ENCODE measurements at places on chromosomes 11 and 22.

DNA sequence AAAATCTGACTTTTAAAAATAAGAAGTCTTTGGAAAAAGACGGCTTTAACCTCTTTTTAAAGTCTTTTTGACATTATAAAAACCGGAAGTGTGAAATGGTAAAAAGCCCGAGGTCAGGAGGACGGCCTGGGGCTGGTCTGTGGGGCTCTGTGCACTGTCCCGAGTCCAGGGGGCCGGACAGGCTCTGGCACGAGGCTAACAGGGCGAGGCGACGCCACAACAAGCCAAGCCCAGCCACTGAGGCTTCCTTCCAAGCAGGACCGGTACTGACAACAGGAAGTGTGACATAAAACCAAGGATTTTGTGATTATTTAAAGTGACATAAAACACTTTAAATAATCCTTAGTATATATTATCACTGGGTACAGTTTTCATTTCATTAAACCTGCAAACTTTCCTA is 39.2 kb downstream of the BRD1 start:
- no peak for DNase-seq

GRCh38 chr11:3189196-3189843 is 24.2 kb upstream of the OSBPL5 start:
- no peak for DNase-seq

DNA sequence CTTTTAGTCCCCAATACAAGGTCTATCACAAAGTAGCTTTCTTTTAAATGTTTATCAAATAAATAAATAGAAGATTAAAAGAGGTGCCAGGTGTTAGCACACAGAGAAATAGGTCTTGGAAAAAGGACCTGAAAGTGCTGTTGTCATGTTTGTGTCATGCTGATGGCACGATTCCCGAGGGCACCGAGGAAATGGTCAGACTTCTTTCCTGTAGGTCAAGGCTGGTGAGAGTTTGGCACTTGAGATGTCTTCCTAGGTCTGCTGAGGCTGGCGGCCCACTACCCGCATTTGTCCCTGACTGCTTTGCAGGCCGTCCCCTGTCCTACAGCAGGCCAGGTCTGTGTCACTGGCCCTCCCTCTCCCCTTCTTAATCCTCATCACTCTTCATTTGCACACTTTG is 112.1 kb downstream of the ATXN10 start:
- DNase-seq, result no peak

DNA sequence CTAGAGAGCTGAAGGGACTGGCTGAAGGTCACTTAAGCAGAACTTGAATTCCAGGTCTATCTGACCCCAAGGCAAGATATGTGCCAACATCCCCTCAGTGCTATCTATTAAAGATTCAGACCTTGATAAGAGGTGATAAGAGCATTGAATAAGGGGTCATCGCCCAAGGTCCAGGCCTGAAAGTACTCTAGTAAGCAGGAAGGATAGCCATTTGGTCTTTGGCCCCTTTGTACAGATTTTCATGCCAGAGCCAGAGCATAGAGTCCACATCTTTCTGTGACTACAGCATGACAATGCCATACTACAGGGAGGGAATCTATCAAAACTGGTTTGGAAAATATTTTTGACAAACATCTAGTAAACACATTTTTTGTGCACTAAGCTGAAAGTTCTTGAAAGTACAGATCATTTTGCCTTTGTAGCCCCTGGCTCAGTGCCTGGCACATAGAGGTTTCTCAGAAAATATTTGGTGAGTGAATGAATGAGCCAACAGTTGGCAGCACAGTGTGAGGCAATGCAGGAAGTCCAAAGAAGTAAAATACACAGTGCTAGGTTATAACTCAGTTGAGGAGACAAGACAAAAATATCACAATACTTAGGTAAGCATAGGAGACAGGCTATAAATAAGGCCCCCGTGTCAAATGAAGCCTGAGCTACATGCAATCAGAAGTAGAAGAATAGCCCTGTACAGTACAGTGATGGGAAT is 15.1 kb upstream of the RRAS2 start:
- DNase-seq, result no peak

DNA sequence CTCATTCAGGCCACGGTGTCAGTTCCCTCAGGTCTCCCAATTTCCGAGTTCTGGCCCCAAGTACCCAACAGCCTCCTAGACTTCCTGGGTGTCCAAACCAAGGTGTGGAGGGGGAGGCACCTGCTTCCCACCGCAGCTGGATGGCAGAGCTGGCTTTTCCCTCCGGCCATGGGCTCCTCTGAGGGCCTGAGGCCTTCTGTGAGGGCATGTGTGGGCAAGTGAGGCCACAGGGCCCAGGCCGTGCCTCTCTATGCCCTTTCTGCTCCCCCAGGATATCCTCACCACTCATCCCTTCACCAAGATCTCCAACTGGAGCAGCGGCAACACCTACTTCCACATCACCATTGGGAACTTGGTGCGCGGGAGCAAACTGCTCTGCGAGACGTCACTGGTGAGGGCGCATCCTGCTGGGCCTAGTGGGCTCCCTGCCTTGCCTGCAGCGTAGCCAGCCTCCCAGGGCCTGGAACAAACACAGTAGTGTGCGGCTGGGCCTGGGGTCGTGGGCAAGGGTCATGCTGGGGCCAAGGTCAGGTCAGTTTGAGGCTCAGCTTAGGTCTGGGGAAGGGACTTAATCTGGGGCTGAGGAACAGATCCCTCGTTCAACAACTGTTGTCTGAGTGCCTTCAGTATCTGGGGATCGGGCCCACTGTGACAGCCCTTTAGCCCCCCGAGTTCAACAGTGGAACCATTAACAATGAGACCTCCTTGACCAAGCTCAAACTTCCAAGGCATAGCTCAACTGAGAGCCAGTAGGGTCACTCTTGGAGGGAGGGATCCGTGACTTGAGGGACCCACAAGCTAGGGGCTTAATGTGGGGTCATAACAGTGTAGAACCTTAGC is 85.8 kb downstream of the MYO7A start:
- DNase-seq, result no peak

DNA sequence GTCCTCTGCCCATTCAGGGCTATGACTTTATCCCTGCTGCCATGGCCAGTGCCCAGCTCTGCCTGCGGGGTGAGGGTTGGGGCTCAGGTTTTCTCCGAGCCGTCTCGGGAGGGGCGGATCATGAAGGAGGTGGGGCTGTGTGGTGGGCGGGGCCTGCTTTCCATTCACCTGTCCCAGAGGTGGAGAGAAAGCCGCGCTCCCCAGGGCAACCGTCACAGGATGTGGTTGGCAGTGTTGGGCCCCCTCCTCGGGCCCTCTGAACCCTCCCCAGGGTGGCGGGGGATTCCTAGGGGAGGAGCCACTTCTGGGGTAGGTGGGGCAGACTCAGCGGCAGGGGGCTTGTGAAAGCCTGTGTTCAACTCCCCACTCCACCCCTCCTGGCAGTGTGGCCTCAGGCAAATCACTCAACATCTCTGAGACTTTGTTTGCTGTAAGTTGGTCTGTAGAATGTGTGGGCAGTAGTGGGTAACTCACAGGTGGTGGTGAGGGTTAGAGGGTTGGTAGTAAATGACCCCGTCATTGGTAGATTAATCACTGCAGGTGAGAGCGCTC is 50.3 kb downstream of the CD6 start:
- peak; percentile 96 for DNase-seq

- no peak for DNase-seq
These were observed 61.3 kb downstream of the RTL6 start for GRCh38 chr22:44436736-44437135.

DNA sequence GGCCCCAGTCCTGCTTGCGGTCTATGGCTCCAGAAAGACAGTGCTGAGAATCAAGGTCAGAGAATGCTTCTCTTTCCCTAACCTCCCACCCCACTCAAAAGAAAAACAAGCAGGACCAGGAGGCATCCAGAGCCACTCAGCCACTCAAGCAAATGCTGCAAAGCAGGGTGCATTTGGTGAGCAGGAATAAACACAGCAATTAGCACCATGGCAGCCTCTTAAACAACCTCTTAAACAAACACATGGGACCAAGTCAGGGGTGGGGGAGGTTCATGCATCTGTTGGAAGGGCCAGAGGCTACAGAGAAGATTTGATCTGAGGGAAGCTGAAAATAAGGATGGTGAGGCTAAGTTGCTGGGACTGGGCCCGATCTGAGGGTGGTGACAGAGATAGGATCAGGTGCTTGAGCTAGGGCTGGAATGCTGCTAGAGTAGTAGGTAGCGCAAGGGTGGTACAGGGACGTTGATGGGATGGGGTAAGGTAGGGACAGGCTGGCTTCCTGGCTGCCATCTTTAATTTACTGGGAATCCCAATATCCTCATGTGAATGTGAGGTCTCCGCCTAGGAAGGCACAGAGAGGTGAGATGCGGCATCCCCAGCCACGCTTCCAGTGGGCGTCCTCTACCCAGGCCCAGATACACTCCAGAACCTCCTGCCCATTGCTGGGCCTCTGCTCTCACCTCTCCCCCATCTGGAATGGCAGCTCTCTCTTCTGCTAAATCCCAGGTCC is 26.6 kb upstream of the LMO1 start:
- no peak for DNase-seq

DNA sequence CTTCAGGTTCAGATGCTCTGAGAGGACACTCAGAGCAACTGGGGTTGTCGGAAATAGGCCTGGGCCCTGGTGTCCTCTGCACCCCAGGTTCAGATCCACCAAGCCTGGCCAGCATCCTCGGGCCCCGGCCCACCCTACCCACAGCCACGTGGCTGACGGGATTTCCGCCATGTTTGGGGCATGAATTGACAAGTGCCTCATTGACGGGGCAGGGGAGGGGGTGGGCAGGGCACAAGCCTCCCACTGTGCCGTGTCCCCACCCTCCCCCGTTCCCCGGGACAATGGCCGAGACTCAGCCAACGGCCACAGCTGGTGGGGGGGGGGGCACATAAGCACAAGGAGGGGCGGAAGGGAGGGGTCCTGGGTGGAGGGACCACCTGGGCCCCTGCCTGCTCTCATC is 8.5 kb downstream of the MYRF start:
- DNase-seq, result no peak

DNA sequence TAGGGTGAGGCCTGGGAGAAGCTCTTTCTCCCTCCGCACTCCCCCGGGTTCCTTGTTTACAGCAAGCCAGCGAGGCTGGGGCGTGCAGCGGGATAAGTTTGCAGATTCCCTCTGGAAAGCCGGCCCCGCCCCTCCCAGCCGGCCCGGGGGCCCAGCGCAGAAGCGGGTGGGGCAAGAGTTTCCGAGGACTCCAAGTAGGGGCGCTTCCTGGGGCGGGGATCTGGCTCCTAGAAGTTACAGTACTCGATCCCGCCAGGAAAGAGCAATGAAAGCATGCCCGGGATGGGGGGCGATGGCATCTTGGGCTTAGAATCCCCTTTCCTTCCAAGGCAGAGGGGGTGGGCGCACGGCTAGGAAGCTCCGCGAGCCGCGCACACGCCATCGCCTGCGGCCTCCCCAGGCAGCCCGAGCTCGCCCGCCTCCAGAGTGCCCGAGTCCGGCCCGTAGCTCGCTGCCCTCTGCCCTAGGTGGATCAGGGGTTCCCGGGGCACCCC is 385 bp downstream of the TST start:
- DNase-seq, result no peak

- no peak for DNase-seq
These were observed at the start of gene GAL for GRCh38 chr11:68684385-68685356. TSS of gene GAL (plus strand) at chr11:68684544. CDS start at chr11:68684924, 380 bp downstream.

DNA sequence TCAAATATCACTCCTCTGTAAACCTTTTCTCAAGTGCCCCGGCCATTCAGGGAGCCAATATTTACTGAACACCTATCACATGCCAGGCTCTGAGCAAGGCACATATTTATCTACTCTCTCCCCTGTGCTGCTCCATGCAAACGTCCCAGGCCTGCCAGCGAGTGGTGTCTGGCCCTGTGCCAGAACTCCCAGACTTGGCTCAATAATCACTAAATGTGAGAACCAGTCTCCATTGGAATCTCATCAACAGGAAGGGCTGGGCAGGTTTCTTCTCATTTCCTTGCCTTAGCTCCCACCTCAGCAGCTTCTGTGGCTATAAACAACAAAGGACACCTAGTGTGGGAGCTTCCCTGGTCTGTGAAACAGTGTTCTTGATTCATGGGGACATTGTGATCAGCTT is 21.7 kb downstream of the RASSF10 start:
- no peak for DNase-seq

DNA sequence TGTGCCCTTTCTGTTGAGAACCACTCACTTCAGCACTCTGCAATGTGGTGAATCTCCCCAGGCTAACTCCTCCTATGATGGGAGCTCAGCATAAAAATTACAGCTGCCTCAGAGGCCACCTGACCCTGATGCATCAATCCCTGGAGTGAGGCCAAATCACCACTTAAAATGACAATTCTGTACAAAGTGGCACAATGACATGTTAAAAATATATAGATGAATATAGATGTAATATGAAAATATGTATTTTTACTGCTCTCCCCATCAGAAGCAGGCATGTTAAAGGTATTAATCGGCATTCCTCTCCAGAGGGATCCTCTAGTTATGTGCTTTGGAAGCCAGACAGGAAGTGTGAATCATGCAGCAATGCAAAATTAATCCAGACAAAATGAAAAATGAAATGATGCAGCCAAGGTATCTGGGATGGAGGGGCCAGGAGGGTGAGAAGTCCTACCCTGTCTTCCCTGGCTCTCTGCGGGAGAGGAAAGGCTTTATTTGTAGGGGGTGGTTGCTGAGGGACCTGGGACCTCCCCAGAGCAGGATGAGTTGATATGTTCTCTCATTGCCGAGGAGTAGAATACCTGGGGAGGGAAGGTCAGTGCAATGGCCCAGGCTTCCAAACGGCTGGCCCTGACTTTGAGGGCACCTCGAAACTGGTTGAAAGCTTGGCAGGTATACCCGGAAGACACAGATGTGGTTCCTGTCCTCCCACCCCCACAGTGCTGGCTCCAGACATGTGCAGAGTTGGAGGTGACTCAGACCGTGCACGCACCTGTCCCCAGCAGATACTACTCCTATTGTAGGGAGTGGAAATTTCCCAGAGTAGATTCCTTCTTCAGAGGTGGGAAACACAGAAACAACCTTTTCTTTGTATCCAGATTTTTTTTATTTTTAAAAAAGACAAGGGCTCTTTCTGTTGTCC is 347.9 kb upstream of the NCAM1 start:
- no peak for DNase-seq

- peak; percentile 28 for DNase-seq
These were observed 6.3 kb downstream of the GRK2 start for GRCh38 chr11:67272327-67273259.

- no peak for DNase-seq
These were observed 11.6 kb downstream of the SREBF2 start for GRCh38 chr22:41844513-41844912.

Measured in central memory CD4-positive, alpha-beta T cell (primary cell).